ENCODE measurements at places on chromosomes 6 and 20.

GRCh38 chr20:16216227-16216913 lies 356.9 kb downstream of the KIF16B start:
- no peak for DNase-seq

DNA sequence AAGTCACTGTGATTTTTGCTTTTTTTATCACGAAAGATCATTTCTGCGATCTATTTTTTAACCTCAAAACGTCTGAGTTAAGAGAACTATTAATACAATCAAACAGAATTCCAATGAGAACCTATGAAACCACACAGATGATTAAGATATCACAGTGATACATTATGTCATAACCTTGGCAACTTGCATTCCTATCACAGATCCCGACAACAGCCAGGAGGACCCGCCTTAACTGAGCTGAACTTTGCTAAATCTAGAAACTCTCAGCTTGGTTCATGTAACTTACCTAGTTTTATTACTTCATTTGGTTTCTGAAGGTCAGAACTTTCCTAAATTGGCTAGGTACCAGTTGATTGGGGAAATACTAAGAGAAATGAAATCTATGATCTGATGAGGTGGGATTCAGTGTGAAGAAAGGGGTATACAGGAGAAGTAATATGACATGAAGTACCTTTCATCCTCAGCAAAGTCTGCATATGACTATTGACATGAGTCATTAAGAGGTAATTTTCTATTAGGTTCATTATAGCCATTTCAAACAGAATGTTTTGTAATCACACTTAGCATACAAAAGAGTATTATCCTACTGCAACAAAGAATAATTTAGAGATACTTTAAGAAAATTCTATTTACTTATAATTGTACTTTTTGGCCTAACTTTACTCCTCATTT lies 11.2 kb downstream of the LYRM4 start:
- no peak for DNase-seq

DNA sequence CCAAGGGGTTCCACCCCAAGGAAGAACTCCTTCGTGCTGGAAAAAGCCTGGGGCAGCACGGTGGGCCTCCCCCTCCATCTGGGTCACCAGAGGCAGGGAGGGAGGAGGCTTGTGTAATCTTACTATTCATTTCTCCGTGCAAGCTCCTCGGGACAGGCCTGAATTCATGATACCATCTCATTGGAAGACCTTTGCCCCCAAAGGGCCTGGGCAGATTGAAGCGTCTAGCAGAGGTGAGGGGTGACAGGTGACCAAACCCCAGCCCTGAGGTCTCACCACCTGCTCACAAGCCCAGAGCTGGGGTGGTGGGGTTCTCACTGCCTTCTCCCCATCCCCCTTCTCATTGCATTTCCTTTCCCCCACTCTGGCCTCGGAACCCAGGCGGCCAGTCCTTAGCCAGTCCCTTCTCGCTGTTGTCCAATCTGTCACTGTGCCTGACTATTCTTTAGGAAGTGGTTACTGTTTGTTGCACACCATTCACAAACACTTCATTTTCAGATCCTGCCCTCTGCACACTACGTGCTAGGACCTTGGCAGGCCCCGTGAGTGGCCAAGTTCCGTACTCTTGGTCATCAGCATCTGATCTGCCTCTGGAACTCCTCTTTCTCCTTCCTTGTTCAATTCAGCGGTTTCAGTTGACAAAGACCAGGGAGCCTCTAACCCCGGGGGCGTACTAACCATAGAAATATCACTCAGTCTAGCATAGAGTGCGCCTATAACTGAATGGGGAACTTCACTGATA lies 137.1 kb downstream of the LY86 start:
- DNase-seq: no peak

GRCh38 chr6:36853325-36853724 lies 14.1 kb upstream of the CPNE5 start:
- no peak for DNase-seq

- DNase-seq: no peak
Observed at GRCh38 chr20:25600632-25601031, 15.3 kb upstream of the NINL start.

DNA sequence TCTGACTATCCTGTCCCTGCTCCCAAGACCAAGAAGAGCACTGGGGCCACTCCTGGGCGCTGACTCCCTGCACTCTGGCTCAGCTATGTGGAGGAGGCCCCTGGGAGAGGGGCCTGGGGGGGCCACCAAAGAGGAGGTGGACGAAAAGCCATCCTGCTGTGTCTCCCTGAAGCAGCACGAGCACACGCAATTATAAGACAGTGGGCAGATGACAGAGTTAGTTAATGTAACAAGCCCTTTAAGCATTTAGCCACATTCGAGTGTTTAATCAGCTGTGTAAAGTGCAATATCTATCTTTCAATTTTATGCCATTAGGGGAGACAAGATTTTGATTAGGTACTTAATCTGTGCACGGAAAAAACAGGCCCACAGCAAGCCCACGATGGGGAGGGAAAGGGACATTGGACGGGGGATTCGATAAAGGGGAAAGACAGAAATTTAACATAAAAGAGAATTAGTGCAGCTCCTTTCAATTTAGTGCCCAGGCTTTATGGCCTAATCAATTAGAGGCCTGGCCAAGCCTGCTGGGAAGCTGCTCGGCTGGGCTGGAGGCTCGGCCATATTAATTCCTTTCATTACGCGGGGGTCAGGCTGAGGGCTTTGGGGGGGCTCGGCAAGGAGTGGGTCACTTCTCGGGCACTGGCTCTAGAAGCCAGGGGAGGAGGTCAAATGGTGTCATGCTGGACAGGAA lies 286.2 kb downstream of the DHX35 start:
- DNase-seq: no peak

DNA sequence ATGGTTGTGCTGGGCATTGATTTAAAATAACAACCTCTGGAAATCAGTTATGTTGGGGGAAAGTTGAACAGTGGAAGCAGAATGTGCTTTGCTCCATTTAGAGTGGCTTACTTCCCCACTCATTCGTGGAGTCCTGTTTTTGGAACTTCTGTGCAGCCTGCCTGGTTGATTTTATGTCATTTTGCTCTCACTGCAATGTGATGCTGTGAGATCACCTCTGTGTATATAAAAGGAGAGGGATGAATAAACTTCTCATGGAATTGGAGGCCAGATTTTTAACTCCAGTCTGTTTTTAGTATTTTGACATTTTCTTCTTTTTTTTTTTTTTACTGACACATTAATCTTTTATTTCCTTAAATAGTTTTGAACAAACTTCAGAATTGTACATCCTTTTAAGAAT lies 139.0 kb downstream of the FNDC1 start:
- no peak for DNase-seq

GRCh38 chr20:63966172-63966943 lies 3.4 kb downstream of the ZNF512B start:
- DNase-seq: no peak

GRCh38 chr20:53163486-53163885 lies 191.3 kb downstream of the TSHZ2 start:
- DNase-seq: no peak

DNA sequence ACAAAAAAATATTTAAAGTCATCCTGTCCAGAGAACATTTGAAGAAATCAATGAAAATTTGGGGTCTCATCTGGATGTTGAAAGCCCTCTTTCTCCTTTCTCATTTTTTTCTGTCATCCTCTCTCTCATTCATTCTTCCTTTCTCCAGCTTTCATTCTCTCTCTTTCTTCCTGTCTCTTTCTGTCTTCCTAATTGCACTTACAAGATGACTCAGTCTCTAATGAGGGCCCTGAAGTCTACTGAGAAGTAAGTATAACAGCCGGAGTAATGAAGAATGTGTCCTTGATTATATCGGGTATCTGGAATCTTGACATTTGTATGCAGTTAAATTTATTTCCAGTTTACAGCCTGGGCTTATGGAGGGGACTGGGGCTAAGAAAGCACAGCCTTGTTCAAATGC lies 232.2 kb upstream of the SULF2 start:
- no peak for DNase-seq

- DNase-seq: no peak
Observed at GRCh38 chr6:34132486-34133185, 13.3 kb downstream of the GRM4 start.

- no peak for DNase-seq
Observed at GRCh38 chr20:57007171-57007540, 259.3 kb downstream of the BMP7 start.

DNA sequence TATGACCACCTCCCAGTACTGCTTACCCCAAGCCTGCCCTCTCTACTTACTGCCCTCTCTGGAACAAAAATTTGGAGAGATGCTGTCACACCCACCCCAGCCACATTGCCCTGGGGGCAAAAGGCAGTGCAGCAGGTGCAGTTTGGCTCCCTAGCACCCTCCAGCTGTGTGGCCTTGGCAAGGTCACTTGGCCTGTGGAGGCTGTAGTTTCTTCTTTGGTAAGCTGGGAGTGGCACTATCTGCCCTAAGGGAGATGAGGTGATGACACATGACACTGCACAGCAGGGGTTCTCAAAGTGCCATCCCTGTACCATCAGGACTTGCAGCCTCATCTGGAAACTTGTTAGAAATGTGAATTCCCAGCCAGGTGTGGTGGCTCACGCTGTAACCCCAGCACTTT lies 44.8 kb downstream of the TAF8 start:
- DNase-seq: no peak

GRCh38 chr20:1810572-1810925 lies 84.7 kb upstream of the SIRPA start:
- DNase-seq: no peak

DNA sequence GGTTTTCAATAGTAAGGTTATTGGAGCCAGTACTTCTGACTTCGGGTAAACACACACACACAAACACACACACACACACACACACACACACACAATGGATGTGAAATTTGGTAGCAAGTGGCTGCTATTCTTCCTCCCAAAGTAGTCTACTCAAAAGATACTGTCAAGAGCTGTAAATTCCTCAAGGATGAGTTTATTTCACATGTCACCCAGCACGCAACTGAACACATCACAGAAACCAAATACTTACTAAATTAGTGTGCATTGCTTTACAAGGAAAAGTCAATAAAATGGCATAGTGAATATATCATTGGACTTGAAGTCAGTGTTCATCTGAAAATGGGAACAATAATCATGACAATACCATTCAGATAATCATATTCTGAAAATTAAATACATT lies 32.9 kb downstream of the MMUT start:
- no peak for DNase-seq

DNA sequence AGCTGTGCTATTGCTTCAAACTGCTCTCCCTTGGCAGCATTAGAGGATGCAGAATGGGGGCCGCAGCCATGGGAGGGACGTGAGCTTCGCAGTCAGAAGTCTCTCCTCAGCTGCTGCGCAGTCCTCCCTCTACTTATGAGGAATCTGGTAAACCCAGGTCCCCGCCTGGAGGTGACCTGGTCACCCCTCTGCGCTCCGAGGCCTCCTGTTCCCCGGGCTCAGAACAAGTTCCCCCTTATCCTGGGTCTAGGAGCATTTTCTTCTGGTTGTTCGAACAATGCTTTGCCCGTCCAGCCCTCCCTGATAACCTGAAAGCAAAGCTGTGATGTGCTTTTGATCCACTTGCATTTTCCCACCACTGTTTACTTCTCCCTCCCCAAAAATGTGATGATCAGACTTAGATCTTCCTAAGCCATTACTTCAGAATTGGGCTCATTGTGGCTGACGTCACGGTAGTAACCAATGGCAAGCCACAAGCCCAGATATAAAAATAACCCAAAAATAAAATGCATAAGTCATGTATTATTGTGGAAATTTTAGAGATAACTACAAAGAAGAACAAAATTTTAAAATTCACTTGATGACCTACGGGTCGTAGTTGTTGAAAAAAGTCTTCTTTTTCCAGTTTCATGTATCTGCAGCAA lies 80.7 kb downstream of the SERAC1 start:
- DNase-seq: no peak

- DNase-seq: no peak
Observed at GRCh38 chr20:39913274-39913673, 775.8 kb downstream of the MAFB start.

GRCh38 chr6:109308018-109308492 lies 74.2 kb downstream of the CD164 start:
- no peak for DNase-seq

DNA sequence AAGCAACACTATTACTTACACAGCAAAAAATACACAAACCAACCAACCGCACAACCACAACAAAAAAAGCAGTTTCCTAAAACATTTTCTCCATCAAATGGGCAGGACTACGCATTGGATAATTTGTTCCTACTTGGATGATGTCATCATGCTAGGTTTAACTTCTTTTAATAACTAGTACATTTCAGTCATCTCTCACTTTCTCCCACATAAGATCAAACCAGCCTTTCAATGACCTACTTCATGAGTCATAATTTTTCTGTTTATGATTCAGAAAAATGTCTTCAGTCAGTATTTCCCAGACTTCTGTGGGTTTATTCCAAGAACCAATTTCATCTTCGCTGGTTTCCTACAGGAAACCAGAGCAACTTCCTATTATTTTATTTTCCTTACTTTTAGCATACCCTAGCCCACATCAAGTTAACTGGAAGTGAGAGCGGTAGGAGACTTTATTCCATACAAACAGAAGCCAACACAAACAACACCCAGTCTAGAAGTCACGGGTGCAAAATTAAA lies 134.2 kb downstream of the GMDS start:
- DNase-seq: no peak

- DNase-seq: no peak
Observed at GRCh38 chr6:36229223-36229622, 32.7 kb downstream of the BRPF3 start.

DNA sequence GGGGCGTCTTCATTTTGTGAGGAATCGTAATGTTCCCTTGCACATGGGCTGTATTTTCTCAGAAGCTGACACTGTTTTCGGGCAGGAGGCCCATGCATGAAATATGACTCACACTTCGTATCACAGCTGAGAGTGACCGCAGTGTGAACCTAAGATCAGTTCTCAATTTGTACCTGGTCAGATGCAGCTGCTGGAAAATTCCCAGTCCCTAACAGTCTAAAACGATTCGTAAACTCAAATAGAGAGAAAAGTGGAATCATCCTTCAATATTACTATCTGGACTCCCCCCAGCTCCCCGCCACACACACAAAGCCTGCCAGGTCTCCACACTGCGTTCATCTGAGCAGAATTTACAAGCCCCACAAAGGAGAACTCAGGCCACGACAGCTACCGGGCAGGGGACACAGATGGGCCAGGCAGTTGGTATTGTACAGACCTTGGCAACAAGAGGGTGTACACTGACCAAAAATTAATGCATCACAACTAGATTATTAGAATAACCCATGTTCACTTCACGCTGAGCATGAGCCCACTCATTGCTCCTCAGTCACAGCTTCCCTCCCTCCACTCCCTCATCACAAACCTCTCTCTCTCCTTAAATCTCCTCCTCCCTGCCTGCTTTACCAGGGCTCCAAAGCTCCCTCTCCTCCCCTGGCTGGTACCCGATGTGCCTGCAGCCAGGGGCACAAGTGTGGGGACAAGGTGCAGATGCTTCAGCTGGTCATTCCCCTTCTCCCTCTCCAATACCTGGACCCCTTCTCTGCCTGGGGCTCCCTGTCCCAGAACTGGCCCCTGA lies 488.4 kb downstream of the PREX1 start:
- no peak for DNase-seq

GRCh38 chr6:137820952-137821351 lies 46.1 kb upstream of the TNFAIP3 start:
- DNase-seq: no peak

DNA sequence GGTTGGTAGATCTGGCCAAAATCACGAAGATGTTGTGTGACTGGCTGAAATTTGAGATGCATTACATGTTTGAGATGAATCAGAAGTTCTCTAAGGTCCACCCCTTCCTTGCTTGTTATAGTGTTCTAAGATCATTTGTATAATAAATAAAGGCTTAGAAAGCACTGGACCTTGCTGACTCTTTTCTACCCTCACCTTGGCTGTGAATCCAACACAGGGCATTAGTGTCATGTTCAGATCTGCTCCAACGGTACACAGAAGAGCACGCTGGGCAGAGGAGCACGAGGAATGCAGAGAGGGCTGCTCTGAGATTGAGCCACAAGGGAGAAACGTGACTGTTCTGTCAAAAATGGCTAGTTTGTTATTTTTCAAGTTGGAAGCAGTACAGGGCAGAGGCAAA lies 169.5 kb upstream of the HDAC2 start:
- DNase-seq: no peak
